ENCODE measurements at places on chromosomes 1 and 21.

DNA sequence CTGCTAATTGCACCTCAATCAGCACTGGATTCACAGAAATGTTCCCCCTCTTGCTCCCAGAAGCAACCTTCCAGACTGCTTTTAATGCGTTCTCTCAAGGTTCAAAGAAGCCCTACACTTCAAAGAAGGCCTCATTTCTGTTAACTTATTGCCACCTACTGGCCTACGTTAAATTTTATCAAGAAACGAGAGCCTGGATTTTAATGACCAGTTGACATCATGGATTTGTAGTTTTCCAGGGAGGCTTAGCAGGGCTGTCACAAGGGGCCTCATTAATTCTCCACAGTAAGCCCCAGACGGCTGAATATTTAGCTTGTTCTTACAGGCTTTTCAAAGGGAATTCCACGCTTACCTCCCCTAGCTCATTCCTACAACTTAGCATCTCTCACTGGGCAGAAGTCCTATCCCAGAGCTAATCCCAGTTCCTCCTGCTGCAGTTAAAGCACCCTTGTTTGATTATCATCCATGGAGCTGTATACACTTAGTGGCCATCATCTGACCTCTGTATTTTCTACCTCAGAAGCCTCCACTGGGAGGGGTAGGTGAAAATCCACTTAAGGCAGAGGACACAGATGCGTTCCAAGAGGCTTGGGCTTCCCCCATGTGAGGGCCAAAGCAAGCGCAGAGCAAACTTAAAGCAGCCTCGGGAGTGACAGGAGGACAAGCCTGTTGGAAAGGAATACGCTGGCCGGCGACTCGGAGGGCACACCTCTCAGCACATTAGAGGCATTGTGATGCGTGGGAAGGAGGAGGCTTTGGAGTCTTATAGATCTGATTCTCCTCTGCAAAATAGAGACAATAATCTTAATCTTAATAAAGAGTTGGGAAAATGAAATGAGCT, 32.2 kb upstream of the CYP4X1 start:
- peak; percentile 18 for DNase-seq

DNA sequence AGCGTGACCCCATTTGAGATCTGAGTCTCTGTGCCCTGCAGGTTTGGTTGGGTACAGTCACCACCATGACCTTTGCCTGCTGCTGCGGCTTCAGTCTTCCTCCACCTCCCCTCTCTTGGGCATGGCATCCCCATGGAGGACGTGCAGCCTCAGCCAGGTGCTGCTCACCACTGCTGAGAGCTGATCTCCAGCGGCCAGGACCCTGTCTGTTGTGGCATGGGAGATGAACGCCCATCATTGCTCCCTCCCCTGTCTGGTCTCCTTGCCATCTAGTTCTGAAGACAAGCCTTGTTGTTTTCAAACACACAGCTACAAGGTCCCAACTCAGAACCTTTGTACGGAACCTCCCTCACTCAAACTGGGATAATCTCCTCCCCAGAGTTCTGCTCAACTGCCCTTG, 19.2 kb upstream of the PKP1 start:
- no peak for DNase-seq

GRCh38 chr1:205567716-205568115, 63.2 kb downstream of the CDK18 start:
- no peak for DNase-seq

DNA sequence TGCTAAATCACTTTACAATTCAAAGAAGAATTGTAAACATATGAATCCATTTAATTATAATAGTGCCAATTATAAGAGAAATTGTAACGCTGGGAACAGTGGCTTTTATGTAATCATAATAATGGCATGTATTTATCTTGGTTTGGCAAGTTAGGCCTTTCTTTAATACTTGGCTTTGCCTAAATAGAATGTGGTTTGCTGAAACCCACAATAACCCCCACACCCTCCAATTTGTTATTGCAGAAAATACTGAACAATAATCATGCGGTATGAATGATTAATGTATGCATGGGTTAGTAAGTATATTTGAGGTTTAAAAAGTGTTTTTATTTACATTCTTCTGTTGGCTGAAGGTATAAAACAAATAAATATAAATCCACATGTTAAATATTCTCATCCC, 138.2 kb downstream of the NFIA start:
- no peak for DNase-seq

DNA sequence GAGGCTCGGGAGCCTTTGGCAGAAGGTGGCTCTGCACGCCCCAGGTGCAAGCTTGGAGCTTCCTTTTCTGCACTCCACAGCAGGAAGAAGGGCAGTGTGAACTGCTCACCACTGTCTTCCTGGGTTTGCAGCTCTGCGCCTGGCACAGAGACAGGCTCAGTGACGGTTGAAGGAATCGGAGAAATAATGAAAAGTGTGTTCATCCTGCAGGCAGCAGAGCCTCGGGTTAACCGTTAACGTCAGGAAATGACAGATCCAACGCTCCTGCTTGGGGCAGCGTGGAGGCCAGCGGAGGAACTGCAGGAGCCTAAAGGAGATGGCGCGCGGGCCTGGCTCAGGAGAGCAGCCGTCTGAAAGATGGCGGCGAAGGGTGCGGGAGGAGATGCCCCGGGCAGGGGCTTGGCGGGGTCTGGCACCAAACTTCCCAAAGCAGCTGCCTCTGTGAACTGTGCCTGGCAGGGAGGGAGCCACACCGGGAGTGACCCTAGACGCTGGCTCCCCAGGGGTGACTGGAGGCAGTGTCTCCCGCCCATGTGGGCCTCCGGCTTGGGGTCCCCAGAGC, 10.9 kb upstream of the SAMD11 start:
- no peak for DNase-seq

DNA sequence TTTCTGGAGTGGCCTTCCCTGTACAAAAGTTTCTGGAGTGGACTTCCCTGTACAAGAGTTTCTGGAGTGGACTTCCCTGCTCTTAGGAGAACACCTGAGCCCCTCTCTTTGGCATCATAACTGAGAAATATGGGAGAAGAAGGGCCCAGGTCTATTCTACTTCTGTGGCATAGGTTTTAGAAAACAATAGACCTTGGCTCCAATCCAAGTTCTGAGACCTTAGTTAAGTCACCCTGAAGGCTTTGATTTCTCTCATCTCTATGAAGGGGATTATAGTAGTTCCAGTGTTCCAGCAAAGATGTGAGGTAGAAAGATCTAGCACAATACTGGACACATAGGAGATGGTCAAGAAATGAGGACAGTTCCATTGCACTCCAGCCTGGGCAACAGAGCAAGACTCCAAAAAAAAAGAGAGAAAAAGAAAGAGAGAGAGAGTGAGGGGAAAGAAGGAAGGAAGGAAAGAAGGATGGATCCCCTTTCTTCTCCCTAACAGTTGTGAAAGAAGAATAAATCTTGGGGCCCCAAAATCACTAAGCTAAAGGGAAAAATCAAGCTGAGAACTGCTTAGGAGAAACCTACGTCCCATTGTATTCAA, 13.3 kb upstream of the EIF4G3 start:
- DNase-seq, result no peak
